Motor neuron (in vitro differentiated cells): ENCODE measurements at places on chromosomes 3 and 15. TPM values are rescaled to one million over a fixed set of nuclear protein-coding genes. Genes with fewer than 3 reads are reported as not detected.

The INSYN1 gene
- 1.5 and 1.7 TPM in 2 replicates for total RNA-seq

The CPNE9 gene
- 0.38 TPM in 2 replicates for total RNA-seq

The CD86 gene
- total RNA-seq, result 1.2 TPM in 1 of 2 replicates, not detected in the other

The C3orf33 gene
- 4.1 TPM in 2 replicates for total RNA-seq

The SERINC4 gene
- 2.1 and 2.2 TPM in 2 replicates for total RNA-seq

The TICRR gene
- 7.3 and 7.7 TPM in 2 replicates for total RNA-seq

The SLC12A1 gene
- total RNA-seq, result 0.39 TPM in 1 of 2 replicates, not detected in the other

The SERPINI1 gene
- total RNA-seq, result 15.3 and 17.5 TPM in 2 replicates

The IL20RB gene
- total RNA-seq, result 1.3 and 2.2 TPM in 2 replicates

The OR5AC2 gene
- not detected in 2 replicates for total RNA-seq

The ALPK3 gene
- total RNA-seq, result 0.32 and 0.36 TPM in 2 replicates

The HRH1 gene
- total RNA-seq, result 0.11 and 0.38 TPM in 2 replicates

The NDUFB4 gene
- 205 and 211 TPM in 2 replicates for total RNA-seq

The ZMYND10 gene
- total RNA-seq, result 86.4 and 91.1 TPM in 2 replicates

The SLC2A2 gene
- total RNA-seq, result 0.17 TPM in 1 of 2 replicates, not detected in the other

The TXNRD3 gene
- total RNA-seq, result 3.2 and 4.8 TPM in 2 replicates

The OXSR1 gene
- total RNA-seq, result 38.0 and 38.5 TPM in 2 replicates

The HRG gene
- 2.0 TPM in 1 of 2 replicates, not detected in the other for total RNA-seq

The OR5K2 gene
- total RNA-seq, result not detected in 2 replicates

The BNC1 gene
- total RNA-seq, result 0.05 and 0.21 TPM in 2 replicates

The PRR20G gene
- 0.18 TPM in 1 of 2 replicates, not detected in the other for total RNA-seq

The MB21D2 gene
- total RNA-seq, result 25.2 and 25.6 TPM in 2 replicates

The BFSP2 gene
- 0.62 TPM in 1 of 2 replicates, not detected in the other for total RNA-seq

The CCDC54 gene
- 0.18 TPM in 1 of 2 replicates, not detected in the other for total RNA-seq

The FANCD2OS gene
- total RNA-seq, result not detected in 2 replicates

The ISL2 gene
- 0.74 and 1.1 TPM in 2 replicates for total RNA-seq

The DUOXA1 gene
- 2.9 and 3.3 TPM in 2 replicates for total RNA-seq
